NCI-H526 treated with DMSO at 0.1 percent for 48 hours (cell line): ENCODE measurements at places on chromosomes 7 and 10.

GRCh38 chr7:103394566-103394965 lies 47.1 kb downstream of the PSMC2 start:
- no peak for DNase-seq

GRCh38 chr10:122565766-122566206 lies 5.2 kb downstream of the DMBT1 start:
- DNase-seq = peak; percentile 15

DNA sequence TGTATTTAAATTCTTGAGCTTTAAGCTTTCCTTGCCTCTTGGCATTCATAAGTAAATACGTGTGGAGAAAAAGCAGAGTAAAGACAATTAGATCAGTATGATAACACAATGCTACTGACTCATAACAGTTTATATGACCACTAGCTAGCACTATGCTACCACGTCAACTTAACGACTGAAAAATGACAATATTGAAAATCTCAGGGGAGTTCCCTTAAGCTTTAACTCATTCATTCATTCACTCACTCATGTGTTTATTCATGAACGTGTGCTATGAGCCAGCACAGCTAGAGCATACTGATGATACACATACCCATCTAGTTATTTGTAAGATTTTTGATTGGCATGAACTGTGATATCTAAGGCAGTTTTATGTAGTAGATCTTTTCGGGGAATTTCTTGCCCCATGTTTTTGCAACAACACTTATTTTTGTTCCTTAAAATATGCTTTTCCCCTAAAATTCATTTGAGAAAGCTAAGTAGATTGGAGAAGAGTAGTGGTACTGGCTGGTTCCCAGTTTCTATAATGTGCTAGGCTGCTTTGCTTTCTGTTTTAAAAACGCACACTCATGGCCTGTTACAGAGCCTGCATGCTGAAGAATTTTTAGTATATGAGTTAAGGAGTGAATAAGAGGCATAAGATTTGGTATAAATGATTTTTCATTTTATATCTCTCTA lies 57.4 kb upstream of the ACBD5 start:
- no peak for DNase-seq

- no peak for DNase-seq
Observed at GRCh38 chr10:97593421-97593820, 3.9 kb downstream of the C10orf62 start.

- no peak for DNase-seq
Observed at GRCh38 chr7:158541346-158542010, 46.1 kb downstream of the PTPRN2 start.

DNA sequence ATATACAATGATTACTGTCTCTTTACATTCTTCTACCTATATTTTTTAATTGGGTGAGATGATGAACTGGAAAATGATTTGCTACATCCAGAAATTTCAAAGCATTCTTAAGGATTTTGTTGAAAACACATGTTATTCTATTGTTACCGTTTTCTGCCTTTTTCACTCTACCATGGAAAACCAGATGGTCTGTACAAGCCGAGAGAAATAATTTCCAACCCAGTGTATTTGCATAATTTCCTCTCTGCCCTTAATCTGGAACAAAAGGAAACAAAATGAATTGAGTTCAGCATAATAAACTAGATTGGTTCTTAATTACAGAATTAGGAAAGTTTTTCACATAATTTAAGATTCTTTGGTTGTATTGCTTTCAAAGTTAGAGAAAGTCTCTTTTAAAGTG lies 211.2 kb downstream of the CACNB2 start:
- DNase-seq = no peak

DNA sequence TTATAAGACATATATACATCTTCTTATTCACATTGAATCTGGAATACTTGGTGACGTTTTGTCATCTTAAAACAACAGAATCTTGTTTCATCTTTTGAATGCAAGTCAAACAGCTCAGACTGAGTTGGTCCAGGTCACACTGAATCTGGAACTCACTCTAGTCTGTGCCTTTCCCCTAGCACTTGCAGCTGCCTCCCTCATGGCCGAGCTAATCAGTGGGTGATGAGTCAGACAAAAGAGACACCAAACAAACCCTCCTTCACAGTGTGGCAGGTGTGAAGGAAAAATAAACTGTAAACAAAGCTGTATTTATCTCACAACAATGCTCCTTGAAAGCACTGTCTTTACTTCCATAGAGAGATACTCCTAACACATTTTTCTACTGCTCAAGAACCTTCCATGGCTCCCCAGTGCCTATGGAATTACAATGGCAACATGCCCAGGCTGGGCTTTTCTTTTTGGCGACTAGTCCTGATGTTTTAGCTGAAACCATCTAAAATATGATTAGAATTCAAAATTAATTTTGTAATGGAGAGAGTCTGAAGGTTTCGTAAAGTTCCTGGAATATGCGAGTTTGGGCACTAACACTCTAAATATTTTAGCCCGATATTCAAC lies 140.0 kb downstream of the ZNF365 start:
- DNase-seq = no peak

DNA sequence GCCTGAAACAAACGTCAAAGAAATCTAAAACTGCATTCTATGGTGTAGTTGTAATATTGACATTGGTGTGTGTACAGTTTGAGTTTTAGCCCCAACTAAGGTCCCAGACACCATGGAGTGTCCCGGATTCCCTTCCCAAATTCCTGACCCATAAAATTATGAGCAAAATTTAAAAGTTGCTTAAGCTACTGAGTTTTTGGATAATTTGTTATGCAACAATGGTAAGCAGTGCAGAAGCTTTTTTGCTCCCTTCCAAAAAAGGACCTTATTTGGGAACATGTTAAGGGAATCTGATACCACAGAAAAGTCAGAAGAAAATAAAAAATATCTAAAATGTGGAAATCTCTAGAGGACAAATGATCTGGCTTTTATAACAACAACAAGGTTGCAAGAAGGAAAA lies 63.3 kb upstream of the KMT2E start:
- no peak for DNase-seq
